Left forelimb (tissue), 1 donor: ENCODE measurements at places on chromosomes 5 and 9.

DNA sequence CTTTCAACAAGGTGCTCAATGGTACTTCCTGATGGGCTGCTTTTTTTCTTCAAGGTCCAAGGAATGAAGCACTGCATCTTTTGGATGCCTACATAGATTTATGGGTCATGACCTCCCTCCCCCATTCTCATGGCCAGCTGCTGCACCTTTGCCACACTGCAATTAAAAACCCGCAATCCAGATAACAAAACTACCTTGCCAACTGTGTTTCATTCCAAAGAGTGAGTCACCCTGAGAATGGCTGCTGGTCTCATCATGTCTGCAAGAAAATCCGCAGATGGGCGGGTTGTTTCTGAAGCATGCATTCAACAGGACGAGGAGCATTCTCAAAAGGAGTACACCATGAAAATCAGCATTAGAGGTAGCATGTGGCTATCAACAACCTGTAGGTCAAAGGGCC is 139.8 kb downstream of the ELAVL2 start:
- DNase-seq = no peak

GRCh38 chr9:98610711-98611110 is 98.0 kb downstream of the GABBR2 start:
- no peak for DNase-seq

DNA sequence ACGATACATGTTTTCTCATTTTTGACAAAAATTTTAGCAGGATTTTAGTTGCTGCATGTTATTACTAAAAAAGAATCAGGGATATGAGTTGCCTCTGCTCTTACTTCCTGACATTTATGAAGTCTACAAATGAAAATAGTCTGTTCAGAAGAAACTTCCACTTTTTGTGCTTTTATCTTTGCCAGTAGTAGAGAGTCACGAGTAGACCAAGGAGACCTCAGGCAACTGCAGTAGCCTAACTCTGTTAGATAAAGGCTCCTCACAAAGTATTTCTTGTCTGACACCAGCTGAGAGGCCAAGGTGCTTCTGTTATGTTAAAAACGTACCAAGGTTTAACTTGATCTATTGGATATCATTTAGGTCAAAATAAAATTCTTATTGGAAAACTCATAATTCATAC is 333.9 kb downstream of the NR2F1-AS1 start:
- DNase-seq = no peak

DNA sequence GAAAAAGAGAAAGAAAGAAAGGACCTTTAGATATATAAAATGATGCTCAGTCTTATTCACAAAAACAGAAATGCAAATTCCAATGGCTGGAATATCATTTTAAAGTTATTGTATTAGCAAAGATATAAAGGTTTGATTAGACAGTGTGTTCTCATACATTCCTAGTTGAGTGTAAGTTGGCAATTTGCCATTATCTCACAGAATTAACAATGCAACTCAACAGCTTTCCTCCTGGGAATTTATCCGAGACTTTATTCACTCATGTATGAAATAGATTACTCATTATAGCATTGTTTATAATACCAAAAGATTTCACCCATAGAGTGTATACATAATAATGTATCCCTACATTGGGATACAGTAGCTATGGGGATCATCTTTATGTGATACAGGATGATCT is 27.1 kb upstream of the MLLT3 start:
- no peak for DNase-seq

DNA sequence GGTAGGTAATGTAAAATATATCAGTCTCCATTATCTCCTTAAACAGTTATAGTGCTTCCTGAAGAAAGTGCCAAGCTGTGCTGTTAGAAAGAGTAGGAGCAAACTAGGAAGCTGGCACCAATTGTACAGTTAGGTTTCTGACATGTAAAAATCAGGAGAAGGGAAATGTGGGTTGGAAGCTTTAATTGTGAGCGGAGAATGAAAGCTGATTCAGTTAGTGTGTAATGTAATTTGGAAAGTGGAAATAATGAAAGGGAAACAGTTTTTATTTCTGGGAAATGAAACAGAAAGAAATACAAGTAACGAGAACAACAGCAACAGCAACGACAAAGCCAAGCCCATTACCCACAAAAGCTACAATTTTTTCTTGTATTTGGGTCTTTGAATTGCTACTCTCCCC is 48.8 kb upstream of the JAK2 start:
- no peak for DNase-seq

DNA sequence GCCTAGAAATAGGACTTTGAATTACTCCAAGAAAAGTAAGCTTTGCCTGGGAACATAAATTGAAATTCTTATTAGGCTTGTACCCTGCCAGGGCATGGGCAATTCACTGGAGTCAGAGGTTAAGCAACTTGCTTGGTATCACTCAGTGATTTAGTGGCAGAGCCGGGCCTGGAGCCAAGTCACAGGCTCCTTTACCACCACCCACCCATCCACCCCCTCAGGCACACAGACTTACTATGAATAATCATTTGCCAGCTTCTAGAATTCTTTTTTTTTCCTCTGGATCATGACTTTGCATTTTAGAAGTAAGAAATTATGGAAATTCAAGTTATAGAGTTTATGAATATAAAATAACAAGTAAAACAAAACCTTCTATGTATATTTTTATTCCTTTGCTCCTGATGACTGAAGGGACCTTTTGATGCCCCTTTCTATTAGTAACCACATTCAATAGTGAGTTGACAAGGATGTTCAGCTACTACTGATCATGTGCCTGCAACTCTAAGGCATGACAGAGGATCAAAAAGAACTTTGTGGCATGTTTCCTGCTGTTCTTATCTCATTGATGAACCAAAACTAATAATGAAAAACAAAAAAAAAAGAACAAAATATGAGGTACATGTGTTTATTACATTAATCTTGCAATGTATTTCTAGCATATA is 614.7 kb downstream of the TLR4 start:
- DNase-seq = no peak

DNA sequence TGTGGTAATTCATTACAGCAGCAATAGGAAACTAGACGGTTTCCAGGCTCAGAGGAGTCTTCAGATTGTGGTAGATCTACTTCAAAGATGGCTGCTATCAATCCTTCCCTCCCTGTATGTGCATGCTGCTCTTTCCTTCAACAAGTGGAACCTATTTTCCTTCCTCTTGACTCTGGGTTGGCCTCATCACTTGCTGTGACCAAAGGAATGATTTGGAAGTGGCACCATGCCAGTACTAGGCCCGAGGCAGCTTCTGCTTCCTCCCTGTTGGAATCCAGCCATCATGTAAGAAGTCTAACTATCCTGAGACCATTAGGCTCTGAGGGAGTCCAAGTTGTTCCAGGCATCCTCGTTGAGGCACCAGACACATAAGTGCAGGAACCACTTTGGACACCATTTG is 46.5 kb upstream of the MCTP1 start:
- DNase-seq = no peak

- DNase-seq = no peak
Measured at GRCh38 chr5:158897444-158898160, 202.1 kb downstream of the EBF1 start.
